Amniotic epithelial cell (primary cell): ENCODE measurements at places on chromosomes 4 and X.

DNA sequence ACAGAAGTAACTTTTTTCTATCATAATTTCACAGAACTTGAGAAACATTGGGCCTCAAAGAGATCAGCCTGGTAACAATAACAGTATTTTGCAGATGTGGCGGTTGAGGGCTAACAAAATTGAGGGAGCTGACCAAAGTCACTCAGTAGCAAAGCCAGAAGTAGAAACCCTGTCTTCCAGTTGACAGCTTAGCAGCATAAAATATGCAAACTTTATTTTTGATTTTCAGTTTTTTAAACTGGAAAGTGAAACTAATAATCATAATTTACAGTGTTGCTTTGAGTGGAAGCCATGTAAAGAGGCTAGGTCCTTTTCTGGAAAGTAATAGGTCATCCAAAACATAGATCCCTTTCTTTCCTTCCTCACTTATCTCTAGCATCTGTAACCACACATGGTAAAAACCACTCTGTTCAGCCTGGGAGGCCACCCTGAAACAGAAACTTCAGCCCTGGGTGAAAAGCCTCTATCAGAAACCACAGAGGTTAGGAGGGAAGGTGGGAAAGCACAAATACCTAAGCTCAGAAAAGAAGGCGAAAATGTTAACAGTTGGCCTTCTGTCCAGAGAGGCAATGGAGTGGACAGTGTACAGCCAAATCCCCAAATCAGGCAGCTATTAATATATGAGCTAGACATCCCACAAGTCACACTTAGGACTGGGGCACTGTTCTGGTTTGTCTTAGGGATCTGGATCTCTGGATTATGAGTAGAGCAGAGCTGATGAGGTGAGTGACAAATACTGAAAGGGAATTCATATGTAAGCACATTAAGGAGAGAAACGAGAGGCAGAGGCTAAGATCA lies 61.1 kb upstream of the ARSJ start:
- DNase-seq = peak; percentile 37

- DNase-seq = peak; percentile 90
Measured at GRCh38 chrX:45849261-45849862, 648.7 kb upstream of the DIPK2B start.

DNA sequence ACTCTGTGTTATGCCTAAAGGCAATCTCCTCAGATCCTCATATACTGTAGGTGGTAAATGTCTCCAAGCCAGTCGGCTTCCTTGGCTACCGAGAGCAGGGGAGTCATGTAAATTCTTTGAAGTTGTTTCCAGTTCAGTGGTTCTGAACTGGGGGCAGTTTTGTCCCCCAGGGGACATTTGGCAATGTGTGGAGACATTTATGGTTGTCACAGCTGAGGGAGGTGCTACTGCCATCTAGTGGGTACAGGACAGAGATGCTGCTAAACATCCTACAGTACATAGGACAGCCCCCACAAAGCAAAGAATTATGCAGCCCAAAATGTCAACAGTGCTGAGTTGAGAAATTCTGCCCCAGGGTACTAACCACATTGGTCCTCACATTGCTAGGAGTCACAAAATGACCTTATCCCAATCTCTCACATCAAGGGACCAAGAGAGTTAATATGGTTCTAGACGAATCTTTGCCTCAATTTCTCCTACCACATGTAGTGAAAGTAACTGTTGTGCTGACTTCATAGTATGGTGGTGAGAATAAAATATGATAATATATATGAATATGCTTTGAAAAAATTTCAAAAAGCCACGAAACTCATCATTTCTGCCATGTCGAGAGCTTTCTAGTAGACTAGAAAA lies 104.4 kb upstream of the ARHGAP24 start:
- DNase-seq = peak; percentile 31

DNA sequence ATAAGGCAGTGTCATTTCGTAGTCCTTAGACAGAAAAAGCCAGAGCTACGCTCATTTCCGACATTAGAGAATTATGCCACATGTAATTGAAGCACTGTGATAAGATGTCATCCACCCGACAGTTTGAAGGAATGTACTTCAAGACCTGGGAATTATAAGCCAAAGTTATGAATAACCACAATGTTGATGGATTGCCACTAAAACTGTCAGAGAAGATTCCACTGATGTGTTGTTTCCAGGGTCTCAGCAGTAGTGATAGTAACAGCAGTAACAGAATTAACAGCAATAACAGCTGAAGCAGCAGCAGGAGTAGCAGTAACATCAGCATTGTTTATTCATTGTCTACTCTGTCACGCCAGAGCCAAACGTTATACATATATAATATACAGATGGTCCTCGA lies 24.7 kb downstream of the RAB33A start:
- DNase-seq = peak; percentile 74

DNA sequence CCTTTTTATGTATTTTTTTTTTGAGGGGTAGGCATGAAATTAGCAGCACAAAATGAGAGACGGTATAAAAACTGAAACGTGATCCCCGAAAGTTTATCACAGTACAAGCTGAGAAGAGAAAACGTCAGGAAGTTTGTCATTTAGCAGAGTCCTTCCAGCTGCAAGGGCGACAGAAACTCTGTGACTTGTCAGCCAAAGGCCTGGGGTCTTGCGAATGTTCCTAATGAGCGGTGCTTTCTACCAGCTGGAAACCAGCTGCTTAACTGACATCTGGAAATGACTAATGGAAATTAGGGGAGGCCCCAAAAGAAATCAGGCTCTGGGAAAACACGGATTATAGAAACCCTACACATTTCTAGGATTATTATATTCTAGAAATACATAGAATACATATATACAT lies 66.5 kb downstream of the CHRNA9 start:
- DNase-seq = no peak
